Sigmoid colon (tissue), 7 donors: ENCODE measurements at places on chromosomes 4 and X.

DNA sequence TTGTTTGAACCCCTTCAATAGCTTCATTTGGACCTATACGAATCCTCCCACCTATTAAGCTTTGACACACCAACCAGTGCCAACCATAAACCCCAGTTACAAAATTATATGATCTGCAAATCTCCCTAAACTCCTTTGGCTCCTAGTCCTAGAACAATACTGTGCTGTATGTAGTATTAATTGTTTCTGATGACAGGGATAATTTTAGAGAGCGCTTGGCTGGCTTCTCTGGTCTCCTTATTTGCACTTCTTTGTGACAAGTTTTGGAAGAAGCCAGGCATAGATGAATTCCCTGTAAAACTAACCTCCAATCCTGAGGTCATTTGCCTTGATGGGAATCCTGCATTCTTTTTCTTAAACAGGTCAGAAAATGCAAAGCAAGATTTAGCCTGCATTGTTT lies 433.0 kb downstream of the PPARGC1A start:
- DNase-seq, result no peak

DNA sequence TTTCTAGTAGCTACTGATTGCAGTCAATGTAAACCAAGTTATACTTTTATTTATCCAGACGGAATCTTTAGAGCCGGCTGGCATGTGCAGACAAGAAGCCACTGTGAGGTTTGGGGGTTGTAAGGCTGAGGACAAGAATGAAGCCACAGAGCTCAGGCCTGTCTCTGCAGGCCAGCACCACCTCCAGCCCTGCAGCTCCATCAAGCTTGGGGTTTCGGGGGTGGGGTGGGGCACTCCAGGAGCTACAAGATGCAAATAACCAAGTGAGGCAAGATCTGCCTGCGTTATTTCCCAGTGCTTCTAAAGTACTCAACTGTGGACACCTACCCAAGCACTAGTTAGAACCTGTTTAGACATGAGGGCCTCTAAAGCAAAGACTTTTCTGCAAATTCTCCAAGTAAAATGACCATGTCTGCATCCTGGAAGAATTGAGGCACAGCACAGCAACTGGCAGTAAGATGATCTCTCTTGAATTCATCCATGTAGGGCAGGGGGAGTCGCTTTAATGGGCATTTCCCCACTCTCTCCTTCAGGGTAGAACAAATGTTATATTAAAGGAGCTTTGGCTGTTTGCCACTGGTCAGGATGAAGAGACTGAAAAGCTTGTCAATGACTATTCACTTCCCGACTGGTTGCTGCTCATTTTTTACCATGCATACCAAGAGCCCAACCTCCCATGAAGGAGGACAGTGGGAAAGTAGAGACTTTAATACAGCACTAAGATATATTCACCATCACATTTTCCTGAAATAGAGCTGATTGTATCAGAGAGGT lies 222.5 kb downstream of the MGST2 start:
- no peak for DNase-seq

- DNase-seq, result no peak
These were observed 3.5 kb upstream of the RNF212 start for GRCh38 chr4:1116838-1117237.

DNA sequence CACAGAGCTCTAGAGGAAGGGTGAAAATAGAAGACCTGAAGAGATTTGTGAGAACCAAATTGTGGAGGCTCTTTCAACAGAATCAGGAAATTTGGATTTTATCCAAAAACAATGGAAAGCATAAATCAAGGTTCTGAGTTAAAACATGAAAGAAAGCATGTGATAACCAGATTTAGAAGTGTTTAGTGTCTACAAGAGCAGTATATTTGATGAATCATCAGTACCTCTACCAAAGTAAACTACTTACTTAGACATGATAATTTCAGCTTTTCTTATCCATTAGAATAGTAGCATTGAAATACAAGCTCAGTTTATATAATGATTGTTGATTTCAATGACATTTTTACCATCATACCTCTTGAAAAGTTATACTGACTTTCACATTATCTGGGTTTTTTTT lies 25.9 kb upstream of the INTU start:
- no peak for DNase-seq

- peak; percentile 67 for DNase-seq
These were observed at the start of gene MTMR1 for GRCh38 chrX:150692831-150693724. MTMR1 (plus strand) TSS chrX:150693396; CDS start chrX:150693531, 135 bp downstream.

DNA sequence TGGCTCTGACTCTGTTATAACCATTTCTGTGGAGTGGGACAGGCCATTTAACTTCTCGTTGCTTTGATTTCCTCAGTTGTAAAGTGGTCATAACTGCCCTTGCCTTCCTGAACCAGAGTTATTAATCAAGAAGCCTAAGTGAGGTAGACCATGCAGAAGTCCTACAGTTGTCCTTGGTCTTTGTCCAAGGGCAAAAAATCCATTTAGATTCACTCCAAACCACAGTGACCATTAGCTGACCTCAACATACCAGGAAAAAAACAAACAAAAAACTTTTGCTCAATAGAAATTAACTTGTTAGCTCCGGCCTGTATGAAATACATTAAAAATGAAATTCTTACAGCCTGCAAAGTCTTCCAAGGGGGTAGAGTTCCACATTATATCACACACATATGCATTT lies 52.7 kb downstream of the TBC1D9 start:
- DNase-seq, result no peak

- DNase-seq, result no peak
These were observed 127.2 kb downstream of the FBXW7 start for GRCh38 chr4:152408514-152409327.

DNA sequence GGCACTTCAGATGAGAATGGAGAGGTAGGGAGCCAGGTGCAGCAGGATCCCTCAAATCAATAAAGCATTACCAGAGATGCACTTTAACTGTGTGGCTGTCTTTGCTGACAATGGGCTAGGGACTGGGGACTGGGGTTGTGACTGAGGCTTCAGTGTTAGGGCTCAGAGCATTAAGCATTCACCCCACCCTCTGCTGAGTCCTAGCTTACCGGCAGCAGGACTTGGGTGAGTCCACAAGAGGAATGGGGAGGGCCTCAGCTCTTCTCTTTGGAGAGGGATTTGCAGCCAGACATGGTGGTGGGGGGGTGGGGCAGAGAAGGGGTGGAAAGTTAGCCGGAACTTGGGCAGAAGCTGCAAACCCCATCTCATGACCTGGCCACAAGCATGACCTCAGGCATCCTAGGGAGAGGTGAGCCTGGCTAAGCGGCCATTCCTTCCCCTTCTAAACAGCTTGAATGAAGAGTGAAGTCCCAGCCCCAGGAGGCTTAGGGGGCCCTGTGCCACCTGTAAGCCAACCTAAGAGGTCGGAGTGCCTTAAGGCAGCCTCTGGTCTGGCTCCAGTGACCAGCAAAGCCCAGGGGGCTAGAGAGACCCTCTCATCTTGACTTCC lies 78.4 kb downstream of the STARD8 start:
- DNase-seq, result peak; percentile 48

DNA sequence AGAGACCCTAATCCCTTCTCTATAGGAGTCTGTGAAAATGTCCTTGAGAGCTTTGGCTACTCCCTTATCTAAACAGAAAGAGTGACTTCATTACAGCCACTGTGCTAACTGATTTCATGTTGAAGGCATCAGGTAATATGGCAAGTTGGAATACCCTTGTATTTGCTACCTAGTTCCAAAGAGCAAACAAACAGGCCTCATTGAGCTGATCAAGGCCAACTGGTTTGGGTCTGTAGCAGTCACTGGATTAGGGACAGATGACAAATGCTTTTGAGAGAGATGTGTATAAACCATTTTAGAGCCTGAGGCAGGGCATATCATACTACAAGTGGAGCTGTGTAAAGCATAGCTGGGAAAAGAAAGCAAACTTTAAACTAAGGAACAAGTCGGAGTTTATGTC lies 22.9 kb upstream of the PDLIM5 start:
- no peak for DNase-seq

DNA sequence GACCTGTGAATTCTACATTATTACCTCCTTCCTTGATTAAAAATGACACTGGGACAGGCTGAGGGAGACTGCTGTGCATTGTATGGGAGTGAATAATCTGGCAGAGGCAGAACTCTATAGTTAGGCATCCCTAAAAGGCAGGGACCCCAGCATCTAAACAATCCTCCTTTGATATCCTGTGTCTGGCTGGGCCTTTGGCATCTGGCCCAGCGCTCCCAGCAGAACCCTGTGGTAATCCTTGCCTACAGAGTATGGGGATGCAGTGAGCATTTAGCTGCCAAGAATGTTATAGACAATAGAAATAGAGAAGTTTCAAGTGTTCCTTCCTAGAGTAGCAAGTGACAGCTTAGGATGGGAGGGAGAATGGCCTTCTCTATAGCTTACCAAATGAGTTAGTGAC lies 38.5 kb downstream of the ZCCHC12 start:
- DNase-seq, result no peak

GRCh38 chrX:41409006-41409405 lies 38.1 kb upstream of the NYX start:
- no peak for DNase-seq

DNA sequence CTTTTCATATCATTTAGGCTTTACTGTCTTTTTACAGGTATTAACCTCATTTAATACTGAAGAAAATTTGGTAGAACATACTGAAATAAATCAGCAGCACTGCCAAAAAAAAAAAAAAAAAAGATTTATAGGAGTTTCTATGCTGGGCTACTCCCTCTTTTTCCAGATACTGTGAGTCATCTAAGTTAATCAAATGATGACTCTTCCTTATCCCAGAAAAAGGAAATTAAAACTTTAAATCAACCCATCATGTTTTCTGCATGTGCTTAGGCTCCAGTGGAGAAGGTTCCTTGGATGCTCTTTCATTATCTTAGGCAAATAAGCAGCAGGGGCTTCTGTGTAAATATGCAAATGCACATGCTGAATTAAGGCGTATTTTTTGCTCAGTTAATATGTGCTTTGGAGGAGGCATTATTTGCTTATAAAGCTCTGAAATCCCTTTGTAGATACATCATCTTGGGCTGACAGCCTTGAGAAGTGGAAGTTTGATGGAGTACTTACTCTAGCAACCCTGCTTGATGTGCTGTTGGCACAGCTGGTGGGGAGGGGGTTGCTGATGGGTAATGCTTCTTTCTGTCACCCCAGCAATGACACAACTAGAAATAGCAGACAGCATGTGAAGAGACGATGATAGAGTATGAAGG lies 136.1 kb downstream of the C4orf33 start:
- no peak for DNase-seq

DNA sequence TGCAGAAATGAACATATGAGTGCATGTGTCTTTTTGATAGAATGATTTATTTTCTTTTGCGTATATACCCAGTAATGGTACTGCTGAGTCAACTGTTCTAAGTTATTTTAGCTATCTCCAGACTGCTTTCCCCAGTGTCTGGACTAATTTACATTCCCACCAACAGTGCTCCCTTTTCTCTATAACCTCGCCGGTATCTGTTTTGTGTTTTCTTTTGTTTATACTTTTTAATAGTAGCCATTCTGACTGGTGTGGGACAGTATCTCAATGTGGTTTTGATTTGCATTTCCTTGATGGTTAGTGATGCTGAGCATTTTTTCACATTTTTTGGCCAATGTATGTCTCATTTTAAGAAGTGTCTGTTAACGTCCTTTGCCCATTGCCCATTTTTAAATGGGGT lies 218.6 kb upstream of the KCNIP4 start:
- no peak for DNase-seq

DNA sequence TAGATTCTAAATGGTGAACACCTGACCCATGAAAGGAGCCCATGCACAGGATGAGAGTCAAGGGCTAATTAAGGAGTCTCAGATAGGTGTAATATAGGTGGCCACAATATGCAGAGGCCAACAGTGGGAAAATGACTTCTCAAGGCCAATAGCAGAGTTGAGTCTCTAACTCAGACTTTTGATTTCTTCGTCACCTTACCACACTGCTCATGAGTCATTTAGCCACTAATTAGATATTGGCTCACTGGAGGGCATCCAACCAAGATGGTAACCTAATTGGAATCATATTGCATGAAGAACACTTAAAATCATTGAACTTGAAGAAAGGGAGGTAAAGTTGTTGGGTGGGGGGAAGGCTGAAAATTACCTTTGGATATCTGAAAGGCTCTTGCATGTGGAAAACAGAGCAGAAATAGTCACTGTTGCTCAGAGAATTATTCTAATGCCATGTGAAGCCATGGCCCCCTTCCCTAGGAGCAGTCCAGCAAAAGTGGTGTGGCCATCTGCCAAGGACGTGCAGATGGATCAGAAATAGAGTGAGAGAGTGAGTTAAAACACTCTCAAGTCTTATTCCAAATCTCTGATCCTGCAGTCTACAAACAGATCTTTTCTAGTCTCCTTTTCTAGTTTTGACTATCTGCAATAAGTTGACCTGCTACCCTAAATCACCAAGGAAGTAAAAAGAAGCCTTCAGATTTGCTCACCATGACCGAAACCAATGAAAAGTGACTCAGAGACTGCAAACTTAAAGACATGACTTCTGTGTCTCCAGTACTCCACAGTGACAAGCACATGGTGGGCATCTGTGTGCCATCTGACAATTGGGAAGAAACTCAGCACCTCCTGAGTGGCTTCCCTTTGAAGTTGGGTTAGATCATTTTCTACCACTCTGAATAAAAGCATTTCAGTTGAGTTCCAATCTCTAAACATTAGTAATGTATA lies 93.9 kb upstream of the C1QTNF7 start:
- DNase-seq, result no peak

DNA sequence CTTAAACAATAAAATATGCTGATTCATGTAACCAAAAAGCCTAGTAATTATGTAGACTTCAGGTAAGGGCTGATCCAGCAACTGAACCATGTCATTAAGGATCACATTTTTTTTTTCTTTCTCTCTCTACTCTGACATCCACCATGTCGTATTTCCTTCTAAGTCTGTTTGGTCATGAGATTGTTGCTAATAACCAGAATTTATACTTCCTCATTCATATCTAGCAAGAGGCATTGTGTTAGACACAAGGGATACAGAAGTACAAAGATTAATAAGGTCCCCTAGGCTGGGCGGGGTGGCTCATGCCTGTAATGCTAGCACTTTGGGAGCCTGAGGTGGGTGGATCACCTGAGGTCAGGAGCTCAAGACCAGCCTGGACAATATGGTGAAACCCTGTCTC lies 24.1 kb downstream of the PHEX start:
- no peak for DNase-seq

- no peak for DNase-seq
These were observed 733 bp upstream of the G3BP2 start for GRCh38 chr4:75673959-75674328.

DNA sequence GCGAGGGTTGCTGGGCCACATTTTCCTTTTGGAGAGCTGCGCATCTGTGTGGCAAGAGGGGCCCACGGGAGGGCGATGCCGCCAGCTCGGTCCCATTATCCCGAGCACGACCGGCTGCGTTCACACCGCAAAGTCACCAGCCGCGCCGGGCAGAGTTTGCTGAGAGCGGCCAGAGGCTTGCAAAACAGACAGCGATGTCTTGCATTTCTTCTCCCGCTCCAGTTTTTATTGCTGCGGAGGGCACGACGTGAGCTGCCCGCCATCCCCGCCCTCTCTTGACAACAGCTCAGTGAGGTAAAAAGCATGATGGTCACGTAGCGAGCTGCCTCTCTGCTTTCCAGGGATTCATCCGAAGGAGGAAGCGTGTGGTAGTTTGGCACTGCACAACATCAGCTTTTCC lies 102.1 kb upstream of the TENM3 start:
- DNase-seq, result no peak
